NCI-H1694 treated with DMSO at 0.1 percent for 48 hours (cell line): ENCODE measurements at places on chromosomes 16 and 17.

DNA sequence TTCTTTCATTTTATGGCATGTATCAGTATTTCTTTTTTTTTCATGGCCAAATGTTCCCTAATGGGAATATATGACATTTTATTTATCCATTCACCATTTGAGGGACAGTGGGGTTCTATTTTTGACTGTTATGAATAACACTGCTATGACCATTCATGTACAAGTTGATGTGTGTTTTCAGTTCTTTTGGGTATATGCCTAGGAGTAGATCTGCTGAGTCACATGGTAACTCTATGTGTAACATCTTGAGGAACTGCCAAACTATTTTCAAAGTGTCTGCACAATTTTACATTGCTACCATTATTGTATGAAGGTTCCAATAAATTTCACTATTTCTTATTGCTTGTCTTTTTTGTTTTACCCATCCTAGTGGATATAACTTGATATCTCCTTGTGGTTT, 223.0 kb downstream of the TANC2 start:
- no peak for DNase-seq

DNA sequence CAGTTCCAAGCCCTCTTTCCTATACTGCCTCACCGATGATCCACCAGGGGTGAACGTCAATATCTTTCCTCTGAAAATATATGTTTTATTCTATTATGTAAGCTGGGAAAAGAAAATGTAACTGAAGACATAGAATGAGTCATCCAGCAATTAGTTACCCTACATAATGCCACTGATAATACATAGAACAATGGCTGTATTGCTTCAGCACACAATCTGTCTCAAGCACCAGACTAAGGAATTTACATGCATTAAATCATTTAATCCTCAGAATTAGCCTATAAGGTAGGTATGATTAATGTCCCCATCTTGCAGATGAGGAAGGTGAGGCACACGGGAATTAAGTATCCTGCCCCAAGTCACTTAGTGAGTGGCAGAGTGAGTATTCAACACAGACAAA, 472.8 kb downstream of the TOX3 start:
- DNase-seq: no peak

DNA sequence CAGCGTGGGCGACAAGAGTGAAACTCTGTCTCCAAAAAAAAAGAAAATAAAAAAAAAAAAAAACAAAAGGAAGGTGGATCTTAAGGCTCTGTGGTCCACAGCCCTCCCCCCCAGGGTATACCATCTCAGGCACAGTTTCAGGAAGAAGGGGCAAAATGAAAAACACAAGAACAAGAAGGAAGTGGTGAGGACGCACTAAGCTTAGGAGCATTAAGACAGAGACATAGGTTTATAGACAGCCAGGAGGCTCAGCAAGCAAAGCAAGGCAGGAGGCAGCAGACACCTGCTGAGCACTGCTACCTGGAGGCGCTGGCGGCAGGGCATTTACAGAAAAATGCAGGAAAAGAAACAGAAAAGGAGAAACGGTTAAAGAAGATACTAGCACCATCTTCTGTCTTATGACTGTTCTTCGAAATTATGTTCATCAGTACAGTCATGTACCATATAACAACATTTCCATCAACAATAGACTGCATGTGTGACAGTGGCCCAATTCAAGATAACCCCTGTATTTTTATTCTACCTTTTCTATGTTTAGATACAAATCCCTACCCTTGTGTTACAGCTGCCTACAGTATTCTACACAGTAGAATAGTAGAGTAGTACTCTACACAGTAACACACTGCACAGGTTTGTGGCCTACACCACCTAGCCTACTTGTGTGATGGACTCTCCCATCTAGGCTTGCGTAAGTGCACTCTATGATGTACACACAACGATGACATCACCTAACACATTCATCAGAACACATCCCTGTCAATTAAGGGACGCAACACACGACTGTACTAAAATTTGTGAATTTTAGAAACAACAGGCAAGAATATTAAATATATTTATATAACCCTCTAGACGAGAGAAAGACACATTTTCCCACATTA, 62.5 kb downstream of the XPO6 start:
- DNase-seq: no peak

GRCh38 chr16:74524117-74524516, 82.8 kb downstream of the GLG1 start:
- no peak for DNase-seq

- DNase-seq: no peak
Measured at GRCh38 chr16:53910990-53911389, 207.0 kb downstream of the FTO start.

GRCh38 chr17:82080789-82081464, 15.3 kb upstream of the DUS1L start:
- no peak for DNase-seq

- DNase-seq: no peak
Measured at GRCh38 chr17:79049821-79050220, 24.8 kb upstream of the ENGASE start.

DNA sequence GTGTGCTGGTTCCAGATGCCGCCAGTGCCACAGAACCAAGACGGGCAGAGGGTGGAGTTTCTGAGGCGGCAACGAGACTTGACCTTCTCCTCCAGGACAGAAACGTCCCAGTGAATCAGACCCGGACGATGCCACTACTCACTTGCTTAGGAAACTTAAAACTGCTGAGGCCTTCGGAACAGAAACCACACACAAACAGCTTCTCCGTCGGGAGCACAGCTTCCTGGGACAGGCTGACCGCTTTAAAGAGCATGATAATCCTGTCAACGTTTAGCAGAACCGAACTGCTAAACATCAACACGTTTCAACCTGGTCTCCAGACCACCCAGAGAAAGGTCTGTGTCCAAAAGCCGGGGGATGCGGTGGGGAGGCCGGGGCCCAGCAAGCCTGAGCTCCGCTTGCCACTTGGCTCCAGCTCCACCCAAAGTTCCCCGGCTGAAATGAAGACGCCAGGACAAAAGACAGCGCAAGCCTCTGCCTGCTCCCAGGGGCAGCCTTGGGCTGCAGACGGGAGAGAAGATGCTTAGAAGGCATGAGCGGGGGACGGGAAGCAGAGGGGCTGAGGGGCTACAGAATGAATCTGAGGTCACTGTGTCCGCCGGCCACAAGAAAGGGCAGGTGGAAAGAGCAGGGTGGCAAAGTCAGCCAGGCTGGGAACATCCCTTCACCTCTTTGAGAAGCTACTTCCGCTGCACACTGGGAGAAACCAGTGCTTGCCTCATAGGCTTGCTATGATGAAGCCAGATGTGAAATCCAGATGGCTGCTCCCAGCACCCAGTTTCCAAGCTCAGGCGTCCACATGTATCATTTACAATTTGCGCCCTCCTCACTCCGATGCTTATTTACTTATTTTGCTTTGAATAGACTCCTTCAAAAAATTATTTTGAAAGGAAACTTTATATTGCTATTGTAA, 69.0 kb downstream of the MRM3 start:
- DNase-seq: peak; percentile 7

DNA sequence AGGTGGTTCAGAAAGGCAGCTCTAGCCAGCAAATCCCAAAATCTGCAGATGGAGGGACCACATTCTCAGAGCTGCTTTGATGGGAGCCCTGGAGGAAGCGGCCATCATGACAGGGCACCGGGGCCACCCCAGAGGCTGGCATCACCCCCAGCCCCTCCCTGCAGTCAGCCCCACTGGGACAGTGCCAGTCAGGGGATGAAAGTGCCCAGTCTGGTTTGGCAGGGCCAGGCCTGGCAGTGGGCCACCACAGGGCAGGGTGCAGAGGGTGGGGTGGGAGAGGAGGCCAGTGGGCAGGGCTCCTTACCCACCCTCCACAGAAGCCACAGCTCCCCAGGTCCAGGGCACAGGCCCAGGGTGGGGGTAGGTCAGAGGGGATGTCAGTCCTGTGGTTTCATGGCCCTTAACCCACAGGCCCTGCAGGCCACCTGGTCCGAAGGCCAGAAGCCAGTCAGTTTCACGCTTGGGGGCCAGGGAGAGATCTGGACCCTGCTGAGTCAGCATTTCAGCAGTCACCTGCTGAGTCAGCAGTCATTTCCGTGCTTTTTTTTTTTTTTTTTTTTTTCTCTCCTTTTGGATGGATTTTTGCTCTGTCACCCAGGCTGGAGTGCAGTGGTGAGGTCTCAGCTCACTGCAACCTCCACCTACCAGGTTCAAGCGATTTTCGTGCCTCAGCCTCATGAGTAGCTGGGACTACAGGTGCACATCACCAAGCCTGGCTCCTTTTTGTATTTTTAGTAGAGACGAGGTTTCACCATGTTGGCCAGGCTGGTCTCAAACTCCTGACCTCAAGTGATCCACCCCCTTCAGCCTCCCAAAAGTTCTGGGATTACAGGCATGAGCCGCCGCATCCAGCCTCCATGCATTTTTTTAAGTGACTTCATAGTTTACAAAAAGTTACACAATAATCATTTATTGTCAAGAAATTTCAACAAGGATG, 10.4 kb downstream of the SLC25A10 start:
- no peak for DNase-seq

- DNase-seq: no peak
Measured at GRCh38 chr17:78572239-78573205, 4.7 kb downstream of the DNAH17 start.

DNA sequence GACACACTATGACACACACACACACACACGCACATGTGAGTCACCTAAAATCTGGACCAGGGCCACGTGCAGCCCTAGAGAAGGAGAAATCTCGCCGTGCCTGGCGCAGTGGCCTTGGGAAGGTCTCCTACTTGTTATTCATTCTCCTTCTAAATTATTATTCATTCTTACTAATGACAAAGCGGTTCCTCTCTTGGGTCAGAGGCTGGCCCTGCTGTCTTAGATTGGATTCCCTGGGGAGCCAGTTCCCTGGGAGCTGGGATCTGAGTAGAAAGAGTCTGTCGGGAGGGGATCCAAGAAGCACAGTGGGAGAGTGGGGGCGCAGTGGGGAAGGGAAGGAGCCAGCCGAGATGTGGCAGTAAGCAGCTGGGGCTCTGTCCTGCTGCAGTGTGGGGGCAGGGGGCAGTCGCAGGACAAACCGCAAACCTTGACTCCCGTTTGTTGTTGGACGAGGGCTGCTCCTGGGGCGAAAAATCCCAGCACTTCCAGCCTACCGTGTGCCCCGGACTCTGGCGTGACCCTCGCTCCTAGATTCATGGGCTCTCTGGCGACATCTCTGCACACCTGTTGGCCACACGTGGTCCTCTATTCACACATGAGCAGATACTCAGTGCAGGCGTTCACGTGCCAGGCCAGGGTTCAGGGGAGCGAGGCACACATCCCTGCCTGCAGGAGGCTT, 18.7 kb upstream of the JPH3 start:
- no peak for DNase-seq

GRCh38 chr16:53713403-53714204, 9.6 kb downstream of the FTO start:
- DNase-seq: no peak

DNA sequence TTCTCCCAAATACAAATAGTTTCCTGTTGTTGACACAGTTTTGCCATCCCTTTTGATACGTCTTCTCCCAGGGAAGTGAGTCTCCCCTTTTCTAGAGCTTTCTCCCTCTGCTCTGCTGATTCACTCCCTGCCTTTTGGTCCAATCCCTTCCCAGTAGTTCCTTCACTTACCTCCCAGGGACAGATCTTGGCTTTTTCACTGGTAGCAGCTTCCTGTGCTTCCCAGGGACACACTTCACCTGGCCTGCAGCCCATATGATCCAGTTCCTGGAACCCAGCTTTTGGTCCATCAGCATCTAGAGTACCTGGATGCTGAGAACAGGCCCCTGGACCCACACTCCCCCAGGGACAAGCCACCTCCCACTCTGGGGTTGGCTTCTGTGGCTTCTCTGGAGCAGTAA, 15.8 kb downstream of the GPR179 start:
- DNase-seq: no peak

GRCh38 chr17:3754458-3755334, 31.0 kb downstream of the HASPIN start:
- DNase-seq: no peak

- peak; percentile 7 for DNase-seq
Measured at GRCh38 chr16:21950782-21951521, 2.2 kb upstream of the UQCRC2 start.

GRCh38 chr17:79832218-79833109, 6.8 kb downstream of the CBX4 start:
- no peak for DNase-seq

GRCh38 chr17:44688675-44689476, 700 bp downstream of the CCDC43 start:
- no peak for DNase-seq

DNA sequence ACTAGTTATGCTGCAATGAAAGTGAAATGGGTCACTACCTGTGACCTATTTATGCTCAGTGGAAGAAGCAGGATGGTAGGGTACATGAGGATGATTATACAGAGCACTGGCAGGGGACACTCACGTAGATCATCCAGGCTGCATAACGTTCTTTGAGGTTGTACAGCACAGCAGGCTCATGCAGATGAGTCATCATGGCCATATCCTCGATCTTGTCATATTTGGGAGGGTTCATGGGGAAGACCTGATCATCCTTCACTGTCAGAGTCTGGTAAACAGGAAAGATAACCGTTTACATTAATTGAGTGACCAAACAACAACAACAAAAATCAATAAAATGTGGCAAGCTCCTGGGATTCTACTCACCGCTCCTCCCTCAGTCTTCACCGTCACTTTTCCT, 2.1 kb downstream of the MYH2 start:
- no peak for DNase-seq

DNA sequence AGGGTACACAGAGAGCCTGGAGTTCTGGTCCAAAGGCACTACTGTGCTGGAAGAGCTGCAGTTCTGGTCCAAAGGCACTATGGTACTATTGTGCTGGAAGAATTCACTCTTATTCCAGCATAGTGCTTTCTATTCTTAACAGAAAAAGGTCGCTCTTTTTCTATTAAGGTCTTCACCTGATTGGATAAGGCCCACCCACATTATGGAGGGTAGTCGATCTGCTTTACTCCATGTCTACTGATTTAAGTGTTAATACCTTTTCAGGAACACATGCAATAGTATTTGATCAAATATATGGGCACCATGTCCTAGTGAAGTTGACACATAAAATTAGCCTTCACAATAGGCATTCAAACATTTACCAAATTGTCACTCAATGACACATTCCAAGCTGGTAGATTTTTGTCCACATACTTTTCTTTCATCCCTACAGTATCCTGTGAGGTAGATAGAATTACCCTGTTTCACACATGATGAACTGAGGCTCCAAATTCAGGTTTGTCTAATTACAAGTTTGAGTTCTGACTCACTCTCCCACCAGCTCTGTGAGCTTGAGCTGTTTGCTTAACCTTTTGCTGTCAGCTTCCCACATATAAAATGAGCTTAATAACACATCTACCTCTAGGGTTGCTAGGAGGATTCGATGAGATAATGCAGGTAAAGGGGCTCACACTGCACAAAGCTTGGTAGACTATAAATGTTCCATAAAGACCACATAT, 129.9 kb downstream of the AIPL1 start:
- peak; percentile 44 for DNase-seq

GRCh38 chr16:23357761-23358290, 55.7 kb downstream of the SCNN1B start:
- peak; percentile 54 for DNase-seq

GRCh38 chr17:43146649-43147048, 21.5 kb upstream of the BRCA1 start:
- no peak for DNase-seq

- no peak for DNase-seq
Measured at GRCh38 chr16:11685844-11686618, 17.8 kb downstream of the SNN start.
